ENCODE measurements at places on chromosomes 7 and 10.

GRCh38 chr7:22879280-22879679 is 56.6 kb upstream of the TOMM7 start:
- no peak for DNase-seq

GRCh38 chr10:61901829-61902444 is 438 bp downstream of the ARID5B start:
- DNase-seq = no peak

- no peak for DNase-seq
These were observed 159.6 kb downstream of the SLC16A9 start for GRCh38 chr10:59550061-59550460.

- DNase-seq = no peak
These were observed 53.7 kb upstream of the ZNF273 start for GRCh38 chr7:64849250-64849923.

GRCh38 chr10:99297033-99297432 is 32.1 kb upstream of the CNNM1 start:
- DNase-seq = no peak

- no peak for DNase-seq
These were observed 399.0 kb upstream of the C7orf33 start for GRCh38 chr7:148191391-148192065.

GRCh38 chr7:137801003-137801402 is 45.8 kb downstream of the DGKI start:
- DNase-seq = no peak

DNA sequence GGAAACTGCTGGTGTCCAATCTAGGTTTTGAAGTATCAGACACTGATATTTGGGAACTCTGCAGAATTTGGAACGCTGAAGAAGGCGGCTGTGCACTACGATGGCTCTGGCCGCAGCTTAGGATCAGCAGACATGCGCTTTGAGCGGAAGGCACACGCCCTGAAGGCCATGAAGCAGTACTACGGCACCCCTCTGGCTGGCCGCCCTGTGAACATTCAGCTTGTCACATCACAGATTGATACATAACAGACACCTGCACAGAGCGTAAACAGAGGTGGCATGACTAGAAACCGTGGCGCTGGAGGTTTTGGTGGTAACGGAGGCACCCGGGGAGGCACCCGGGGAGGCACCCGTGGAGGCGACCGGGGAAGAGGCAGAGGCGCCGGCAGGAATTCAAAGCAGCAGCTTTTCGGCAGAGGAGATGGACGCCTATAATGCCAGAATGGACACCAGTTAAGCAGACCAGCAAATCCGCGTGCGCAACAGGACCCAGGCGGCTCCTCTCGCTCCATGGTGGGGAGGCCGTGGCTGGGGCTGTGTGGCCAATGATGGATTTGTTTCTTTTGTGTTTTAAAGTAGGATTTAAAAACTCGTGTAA is 22.2 kb upstream of the CCL24 start:
- no peak for DNase-seq

- no peak for DNase-seq
These were observed 102.5 kb downstream of the PCLO start for GRCh38 chr7:83060218-83060617.

DNA sequence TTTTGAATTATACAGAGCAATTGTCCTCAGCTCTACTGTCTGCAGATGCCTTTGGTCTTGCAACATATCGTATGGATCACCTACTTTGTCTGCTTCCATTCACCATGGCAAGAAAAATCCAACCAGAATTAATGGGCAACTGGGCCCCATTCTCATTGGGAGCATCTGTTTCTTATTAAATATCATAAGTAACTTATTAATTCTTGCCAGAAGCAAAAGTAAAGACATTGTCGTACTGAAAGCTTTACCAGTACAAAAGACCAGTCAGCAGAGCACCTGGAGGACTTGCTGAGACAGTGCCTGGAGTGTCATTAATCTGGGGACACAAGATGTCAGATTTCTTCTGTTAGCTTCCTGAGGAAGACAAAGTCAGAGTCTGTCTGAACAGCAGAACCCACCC is 404.5 kb downstream of the INHBA start:
- no peak for DNase-seq

- DNase-seq = no peak
These were observed 100.5 kb downstream of the CXCL12 start for GRCh38 chr10:44284198-44285084.

DNA sequence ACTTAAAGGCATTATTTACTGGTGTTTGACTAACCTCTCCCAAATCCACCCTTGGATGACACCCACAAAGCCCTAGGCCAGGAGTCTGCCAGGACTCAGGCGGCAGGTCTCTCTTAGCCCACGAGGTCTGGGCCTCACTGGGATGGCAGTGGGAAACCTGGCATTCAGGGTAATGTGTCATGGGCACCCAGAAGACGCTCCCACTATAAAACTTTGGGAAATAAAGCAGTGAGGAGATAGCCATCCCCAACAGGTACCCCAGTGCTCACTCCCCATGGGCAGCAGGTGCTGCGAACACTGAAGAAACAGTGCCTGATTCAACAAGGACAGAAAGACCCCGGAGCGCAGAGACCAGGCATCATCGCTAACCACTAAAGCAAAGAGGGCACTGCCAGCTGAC is 14.4 kb upstream of the PTPRN2 start:
- no peak for DNase-seq

DNA sequence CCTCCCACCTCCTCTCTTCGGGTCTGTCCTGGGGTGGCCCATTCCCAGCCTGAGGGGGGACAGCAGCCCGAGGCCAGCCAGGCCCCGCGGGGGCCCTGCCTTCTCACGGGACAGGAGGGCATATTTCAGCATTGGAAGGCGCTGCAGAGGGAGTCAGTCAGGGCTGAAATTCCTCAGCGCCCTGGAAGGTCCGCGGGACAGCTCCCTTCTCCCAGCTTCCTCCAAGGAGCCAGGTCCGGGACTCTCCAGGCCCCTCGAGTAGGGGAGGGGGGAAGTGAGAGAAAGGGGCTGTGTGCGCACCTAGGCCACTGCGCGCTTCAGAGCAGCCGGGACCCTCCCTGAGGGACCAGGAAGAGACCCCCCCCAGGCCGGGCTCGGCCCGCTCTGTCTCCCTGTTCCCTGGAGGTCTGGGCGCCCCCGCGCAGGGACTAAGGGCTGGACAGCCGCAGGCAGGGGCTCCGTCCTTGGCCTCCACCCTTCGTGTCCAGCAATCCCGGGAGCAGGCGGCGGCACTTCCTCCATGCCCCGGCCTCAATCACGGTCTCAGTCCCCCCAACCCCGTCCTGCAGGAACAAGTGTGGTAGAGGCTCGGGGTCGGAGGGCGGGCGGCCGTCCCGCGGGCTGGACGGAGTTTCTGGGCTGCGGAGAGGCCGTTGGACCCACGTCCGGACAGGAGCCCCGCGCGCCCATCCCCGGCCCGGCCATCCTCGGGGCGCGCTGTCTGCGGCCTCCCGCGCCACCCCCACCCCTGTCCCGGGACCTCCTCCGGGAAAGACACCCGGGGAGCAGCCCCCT is 6.0 kb upstream of the ELFN1 start:
- no peak for DNase-seq

DNA sequence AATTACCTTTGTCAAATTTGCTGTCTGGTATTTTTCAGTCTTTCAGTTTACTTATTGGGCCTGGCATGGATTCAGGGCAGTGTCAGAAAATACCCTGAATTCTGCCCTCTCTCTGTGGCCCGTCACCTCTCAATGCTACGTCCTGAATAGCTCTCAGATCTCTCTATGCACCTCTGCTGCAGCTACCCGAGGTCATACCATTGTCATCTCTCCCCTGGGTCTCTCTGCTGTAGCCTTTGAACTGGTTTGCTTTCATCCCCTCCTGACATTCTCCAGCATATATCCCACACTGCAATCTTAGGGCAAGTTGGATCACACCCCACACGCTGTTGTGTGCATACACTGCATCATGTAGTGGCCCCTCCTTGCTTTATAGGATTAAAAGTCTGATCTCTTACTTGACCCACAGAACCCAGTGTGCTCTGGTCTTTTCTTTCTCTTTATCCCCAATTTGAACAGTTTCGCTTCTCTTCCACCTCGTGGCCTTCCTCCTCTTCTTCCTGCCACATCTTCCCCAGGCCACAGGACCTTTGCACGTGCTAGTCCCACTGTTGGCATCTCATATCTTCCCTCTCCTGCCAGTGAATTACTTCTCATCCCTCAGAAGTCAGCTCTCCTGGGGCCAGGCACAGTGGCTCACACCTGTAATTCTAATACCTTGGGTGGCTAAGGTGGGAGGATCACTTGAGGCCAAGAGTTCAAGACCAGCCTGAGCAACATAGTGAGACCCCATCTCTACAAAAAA is 372.9 kb downstream of the GALNT17 start:
- DNase-seq = no peak

DNA sequence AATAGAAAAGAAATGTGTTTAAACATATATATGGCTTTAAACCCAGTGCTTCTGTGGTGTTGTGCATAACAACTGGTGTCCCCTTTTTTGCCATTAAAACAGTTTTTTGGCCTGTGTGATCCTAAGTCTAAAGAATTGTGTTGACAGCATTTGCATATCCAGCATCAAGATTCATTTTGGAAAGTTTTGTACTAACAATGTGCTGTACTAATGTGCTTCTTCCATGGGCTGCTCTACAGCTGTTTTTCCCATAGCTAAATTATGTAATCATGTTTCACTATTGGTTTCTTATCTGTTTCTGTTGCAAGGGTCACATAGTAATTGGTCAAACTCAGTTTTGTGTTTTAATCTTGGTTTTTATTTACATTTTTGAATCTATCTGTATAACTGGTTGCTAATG is 5.5 kb downstream of the CNNM2 start:
- DNase-seq = no peak
